ELF-1 (cell line): ENCODE measurements at places on chromosomes 2 and 18.

DNA sequence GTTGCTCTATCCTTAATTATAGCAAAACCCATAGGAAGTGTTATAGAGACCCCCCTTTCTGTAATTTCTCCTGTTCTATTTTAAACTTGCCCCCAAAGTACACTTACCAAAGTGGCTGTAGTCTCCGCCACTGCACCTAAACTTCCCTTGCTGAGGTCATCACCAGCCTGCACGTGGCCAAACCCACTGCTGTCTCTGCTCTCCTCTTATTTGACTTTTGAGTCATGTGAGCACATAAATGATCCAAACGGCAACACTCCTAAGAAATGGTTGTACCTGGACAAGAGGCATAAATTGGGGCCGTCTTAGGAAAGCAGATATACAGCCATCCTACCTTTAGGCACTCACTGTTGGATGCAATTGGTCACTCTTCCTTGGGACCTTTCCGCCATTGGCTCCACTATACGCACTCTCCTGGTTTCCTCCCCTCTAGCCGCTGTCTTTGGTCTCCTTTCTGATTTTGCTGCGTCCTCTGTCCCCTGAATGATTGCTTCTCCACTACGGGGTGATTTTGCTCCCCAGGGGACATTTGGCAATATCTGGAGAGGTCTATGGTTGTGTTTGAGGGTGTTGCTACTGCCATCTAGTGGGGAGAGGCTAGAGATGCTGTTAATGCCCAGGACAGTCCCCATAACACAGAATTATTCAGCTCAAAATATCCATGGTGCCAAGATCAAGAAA is 19.2 kb upstream of the IL36G start:
- DNase-seq, result peak; percentile 46

GRCh38 chr2:59691518-59692190 is 861.8 kb downstream of the BCL11A start:
- no peak for DNase-seq

DNA sequence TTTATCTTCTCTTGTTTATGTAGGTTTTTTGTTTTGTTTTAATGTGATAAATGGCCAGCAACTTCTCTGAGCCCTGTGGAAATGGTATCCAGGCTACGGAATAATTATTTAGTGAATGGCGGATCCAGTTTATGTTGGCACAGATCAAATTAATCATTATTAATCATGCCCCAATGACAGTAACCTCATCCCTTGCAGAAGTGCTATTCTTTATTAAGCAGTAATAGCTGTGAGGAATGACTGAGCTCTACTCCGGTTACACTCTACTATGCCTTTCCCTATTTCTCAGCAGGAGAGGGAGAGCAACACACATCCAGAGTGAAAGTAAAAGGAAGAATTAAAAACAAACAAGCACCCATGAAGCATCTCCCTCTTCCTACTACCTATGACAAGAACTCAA is 84.8 kb downstream of the SETBP1 start:
- no peak for DNase-seq

GRCh38 chr2:234483568-234484251 is 13.2 kb downstream of the ARL4C start:
- DNase-seq, result peak; percentile 63

DNA sequence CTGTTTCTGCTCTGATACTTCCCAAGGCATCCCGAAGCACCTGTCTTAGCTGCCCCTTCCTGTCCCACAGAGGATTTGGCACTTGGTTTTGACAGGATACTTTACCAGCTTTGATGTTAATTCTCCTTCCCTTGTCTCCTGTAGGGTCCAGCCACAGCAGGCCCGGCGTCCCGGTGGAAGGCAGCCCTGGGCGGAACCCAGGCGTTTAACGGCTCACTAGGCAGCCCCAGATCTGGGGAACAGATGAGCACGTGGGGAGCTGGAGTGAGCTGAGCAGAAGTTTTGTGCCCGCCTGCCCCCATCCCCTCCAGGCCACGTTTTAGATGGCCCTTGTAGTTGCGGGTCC is 11.4 kb downstream of the ANKRD23 start:
- DNase-seq, result no peak
